ENCODE measurements at places on chromosomes 13 and 19. TPM values are rescaled to one million over a fixed set of nuclear protein-coding genes. Genes with fewer than 3 reads are reported as not detected.

ANKLE1 gene
- polyA plus RNA-seq: 0.91 TPM

FCER2 gene
- 0.12 TPM for polyA plus RNA-seq

STXBP2 gene
- polyA plus RNA-seq: 89.2 TPM

DNA sequence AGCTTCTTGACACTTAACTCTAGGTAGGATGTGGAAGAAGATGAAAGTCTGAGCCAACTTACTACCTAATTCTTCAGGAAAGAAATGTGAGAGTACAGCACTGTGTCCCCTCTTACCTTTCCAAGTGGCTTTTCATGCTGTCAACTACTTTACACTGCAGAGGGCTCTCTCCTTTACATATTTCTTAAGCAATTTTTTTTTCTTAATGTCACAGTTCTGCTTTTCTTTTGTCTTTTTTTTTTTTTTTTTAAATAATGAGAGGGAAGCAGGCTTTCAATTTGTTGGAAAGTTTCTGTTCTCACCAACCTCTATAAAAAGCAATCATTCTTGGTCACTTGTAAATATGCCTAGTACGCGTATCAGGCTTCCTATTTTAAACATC is 212.7 kb upstream of the MIR17HG start:
- no peak for DNase-seq

GRCh38 chr13:60331249-60332012 is 65.6 kb upstream of the TDRD3 start:
- DNase-seq: no peak

Data from renal pelvis (tissue), 12 donors.